BJ (cell line): ENCODE measurements at places on chromosomes 6 and 20.

GRCh38 chr20:14829906-14830305, 492.5 kb upstream of the FLRT3 start:
- DNase-seq = no peak

- DNase-seq = no peak
Measured at GRCh38 chr6:79694156-79694555, 63.0 kb downstream of the SH3BGRL2 start.

DNA sequence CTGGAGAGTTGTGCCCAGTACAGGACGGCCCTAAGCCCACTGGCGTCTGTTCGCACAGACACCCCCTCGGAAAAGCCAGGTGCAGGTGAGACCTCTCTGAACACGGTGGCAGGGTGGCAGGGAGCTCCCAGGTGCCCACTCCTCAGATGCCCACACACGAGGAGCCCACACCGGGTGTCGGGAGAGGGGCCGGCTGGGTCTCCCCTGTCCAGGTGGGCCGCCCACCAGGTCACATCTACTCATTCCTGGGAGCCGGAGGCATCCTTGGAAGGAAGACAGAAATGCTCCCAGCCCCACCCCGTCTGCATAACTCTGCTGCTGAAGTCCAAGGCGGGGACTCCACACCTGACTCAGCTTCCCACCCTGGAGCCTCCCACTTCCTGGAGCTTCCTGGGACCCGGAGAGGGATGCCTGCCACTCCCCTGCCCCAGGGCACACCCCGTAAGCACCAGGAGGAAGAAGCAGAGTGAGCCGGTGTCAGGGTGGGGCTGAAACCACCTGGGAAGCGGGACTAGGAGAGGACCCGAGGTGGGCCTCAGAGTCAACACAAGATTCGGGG, 2.5 kb downstream of the SRMS start:
- no peak for DNase-seq

DNA sequence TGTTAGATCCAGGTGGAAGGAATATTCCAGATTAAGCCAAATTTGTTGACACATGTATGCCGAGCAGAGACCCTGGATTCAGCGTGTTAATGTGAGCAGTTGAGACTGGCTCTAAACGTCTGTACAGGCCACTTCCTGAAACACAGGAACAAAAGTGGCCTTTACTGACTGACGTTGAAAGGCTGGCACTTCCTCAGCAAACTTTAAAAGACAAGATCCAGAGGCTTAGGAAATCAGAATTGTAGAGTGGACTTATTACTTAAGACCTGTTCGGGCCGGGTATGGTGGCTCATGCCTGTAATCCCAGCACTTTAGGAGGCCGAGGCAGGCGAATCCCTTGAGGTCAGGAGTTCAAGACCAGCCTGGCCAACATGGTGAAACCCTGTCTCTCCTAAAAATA, 125.7 kb upstream of the ARID1B start:
- no peak for DNase-seq

DNA sequence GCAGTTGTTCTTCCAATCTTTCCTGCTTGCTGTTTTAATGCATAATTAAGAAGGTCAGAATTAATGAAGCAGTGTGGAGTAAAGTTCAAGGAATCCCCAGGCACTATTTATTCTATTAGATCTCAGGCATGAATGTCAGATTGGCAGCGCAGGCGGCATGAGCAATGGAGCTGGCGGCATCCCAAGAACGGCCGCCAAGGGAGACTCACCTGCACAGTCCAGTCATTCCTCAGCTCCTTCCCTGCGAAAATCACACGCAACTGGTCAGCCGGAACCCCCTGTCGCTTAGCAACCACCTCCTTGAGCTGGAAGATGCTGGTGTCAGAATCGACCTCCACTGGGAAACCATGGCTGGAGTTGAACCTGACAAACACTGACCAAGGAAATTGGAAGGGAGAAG, 284.5 kb downstream of the PRKN start:
- no peak for DNase-seq

DNA sequence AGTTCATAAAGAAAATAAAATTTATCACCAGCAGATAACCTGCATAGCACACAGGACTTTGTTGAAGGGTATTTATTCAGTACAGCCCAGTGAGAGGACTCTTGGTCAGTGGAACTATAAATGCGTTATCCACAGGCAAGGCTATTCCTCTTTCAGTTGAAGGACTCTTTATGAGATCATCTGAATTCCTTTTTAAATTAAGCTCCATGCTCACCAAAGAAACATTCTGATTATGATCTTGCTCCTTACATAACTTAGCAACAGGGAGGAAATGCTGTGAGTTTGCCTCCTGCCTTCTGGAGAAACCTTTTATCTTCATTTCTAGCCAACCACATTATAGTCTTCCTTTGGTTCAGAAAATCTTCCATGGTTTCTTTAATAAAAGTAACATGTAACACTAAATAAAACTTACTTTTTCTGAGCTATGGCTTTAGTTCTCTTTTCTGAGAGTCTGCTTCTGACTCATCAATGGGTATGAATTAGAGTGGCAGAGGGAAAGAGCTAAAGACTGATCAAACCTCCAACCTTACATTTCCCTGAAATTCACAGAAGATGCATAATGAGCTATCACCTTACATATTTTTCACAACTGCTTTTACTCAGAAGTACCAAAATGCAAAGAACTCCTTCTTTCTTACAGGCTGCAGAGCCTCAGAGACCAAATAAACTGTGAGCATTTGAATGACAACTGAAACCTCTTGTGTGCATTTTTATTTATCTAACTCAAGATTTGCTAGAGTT, 267.2 kb downstream of the ADGRG6 start:
- DNase-seq = peak; percentile 84

DNA sequence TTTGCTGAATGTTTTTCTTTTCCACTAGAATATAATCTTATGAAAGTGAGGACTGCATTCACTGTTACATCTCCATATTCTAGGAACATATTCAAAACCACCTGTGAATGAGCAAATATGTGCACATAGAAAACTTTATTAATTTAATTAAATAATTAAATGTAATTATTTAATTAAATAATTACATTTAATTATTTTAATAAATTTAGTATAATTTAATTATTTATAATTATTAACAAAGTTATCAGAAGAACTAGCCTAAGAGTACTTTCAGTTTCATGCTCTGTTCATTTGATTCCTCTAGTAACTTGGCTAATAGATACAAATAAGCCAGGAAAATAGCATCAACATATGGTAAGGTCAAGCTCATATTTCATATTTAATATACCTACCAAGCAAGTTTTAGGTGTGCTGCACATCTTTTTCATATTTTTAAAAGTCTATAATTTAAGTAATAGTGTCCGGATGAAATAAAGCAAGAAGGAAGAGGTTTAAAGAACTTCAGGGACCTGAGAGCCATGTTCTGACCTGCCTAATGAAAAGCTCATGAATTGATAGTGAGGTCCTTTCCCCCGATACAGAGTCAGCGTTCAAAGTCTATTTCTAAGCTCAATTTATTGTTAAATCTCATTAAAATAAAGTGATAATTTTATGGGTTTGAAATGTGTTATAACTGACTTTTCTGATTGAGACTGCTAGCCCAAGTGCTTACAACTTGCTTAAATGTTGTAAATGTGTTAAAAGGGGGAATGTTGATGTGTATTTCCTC, 361.4 kb upstream of the FLRT3 start:
- no peak for DNase-seq

DNA sequence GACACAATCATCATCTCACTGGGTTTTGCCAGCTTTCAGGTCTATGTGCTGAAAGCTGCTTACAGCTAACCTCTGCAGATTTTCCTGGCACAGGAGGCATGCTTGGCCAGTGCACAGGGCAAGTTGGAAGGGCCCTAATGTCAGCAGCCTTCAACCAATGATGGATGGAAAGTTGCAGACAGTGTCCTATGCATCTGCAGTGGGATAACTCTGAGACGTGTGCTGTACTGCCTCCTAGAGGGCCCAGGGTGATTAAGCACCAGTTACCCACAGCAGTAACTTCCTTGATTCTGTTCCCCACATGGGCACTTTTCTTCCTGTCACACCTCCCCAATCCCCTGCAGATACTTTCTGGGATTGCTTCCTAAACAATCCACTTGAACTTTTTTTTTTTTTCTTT, 38.6 kb downstream of the OVOL2 start:
- no peak for DNase-seq

- DNase-seq = no peak
Measured at GRCh38 chr6:25176466-25176865, 102.7 kb upstream of the CARMIL1 start.

- DNase-seq = no peak
Measured at GRCh38 chr20:59825944-59826759, 107.3 kb downstream of the SYCP2 start.

DNA sequence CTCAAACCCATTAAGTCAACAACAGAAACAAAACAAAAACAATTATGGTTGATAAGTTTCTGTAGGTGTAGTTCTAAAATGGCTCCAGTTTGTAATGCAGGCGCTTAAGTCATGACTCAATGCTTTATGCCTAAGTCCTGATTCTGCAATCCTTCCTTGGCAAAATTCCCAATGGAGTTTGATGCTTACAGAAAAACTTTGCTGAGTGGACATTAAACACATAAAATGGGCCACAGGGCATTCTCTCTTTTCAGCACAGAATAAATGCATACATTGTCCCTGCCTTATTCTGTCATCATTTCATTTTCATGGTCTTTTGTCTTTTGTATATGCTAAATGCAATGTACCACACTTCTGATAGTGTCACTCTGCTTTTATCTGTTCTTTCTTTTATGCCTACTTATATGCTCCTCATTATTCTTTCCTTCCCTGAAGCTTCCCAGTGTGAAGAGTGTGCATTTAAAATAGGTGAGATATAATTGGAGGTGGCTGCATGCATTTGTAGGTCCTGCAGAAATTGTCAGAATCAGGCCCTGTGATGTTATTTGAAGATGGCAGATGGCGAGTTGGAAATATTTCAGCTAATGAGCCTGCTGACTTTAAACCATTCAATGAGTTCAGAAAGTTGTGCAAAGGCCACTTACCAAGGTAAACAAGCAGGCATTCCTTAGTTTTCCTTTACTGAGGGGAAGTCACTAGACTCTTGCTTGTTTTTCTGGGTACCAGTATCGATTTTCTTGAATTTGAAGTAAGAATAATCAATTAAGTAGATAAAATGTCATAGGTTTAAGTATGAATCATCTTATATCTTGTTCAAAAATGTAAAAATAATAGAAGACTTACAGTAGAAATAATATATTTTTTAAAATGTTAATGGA, 313.1 kb downstream of the TRDN start:
- DNase-seq = no peak

- no peak for DNase-seq
Measured at GRCh38 chr6:12974551-12974950, 258.0 kb downstream of the PHACTR1 start.

DNA sequence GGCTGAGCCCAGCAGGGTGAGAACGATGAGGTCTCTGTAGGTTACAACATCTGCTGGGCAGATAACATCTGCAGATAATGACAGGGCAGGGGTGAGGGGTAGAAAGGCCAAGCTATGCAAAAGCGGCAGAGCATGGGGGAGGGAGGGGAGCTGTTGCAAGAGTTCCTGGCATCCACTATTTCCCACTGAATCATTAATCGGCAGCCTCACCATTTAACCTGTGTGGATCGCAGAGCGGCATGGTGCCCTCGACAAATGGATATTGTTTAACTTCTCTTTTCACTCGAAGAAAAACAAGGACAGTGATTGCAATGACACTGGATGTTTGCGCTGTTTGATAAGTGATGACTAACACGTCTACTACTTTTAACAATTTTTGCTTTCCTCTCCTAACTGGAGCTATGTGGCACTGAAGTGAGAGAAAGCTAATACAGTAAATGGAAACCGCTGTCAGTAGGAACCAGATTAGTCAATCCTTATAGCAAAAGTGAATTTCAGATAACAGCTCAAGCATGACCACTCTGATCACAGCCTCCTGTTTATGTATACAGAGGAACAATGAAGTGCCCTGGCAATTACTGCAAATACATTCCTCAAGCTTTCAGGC, 381.5 kb downstream of the TFAP2A start:
- DNase-seq = no peak

DNA sequence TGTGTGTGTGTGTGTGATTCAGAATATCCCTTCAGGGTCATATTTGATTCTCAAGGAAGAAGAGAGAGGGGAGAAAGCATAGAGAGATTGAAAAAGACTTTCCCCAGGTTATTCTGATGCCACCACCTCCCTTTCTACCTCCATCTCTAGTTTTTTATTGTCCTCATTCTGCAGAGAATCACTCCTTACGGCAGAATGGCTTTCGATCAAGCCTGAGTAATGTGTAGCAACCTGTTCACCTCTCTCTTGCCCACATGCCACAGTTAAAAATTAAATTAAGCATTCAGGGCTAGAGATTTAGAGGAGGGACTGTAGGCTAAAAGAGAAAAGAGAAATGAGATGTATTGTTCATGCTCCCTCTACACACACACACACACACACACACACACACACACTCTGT, 18.1 kb downstream of the KLHL32 start:
- no peak for DNase-seq

GRCh38 chr6:3456395-3456897, 404 bp downstream of the SLC22A23 start:
- DNase-seq = no peak
